ENCODE measurements at places on chromosomes 12 and 14.

- peak; percentile 70 for DNase-seq
Measured at GRCh38 chr12:55619354-55620138, 17.1 kb upstream of the OR10P1 start.

GRCh38 chr14:68247676-68248268, 428.2 kb downstream of the RAD51B start:
- no peak for DNase-seq

DNA sequence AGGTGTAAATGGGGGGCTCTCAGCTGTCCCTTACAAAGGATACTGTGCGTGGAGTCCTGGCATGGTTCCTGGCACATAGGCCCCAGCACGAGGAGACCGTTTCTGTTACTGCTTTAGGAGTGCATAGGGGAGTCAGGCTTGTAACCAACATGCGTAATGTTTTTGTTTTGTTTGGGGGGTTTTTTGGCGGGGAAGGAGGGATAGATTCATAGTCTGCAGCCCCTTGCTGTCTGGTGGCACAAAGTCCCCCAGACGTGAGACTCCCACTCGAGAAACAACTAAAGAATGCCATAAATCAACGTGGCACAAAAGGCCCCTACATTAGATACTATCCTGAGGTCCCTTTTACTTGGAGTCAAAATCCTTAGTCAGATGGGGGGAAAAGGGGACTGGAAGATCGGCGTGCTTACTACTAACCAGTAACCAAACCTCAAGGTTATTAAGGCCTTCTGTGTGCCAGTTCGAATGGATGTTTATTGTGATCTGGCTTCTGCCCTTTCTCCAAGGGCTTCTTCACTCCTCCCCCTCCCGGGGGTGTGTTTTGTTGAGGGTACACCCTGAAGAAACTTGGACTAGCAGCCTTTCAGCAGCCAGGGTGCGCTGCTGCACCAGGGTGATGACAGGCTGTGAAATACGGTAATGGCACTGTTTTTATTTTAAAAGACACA, 874 bp downstream of the ISCU start:
- peak; percentile 75 for DNase-seq

- no peak for DNase-seq
Measured at GRCh38 chr14:100299238-100299560, 7.0 kb downstream of the SLC25A29 start.

Measured in GM10248 (cell line).